ENCODE measurements at places on chromosomes 11 and 22. TPM values are rescaled to one million over a fixed set of nuclear protein-coding genes. Genes with fewer than 3 reads are reported as not detected.

Gene TNNT3
- 48.0 TPM for total RNA-seq

Gene ELF5
- total RNA-seq, result not detected

DNA sequence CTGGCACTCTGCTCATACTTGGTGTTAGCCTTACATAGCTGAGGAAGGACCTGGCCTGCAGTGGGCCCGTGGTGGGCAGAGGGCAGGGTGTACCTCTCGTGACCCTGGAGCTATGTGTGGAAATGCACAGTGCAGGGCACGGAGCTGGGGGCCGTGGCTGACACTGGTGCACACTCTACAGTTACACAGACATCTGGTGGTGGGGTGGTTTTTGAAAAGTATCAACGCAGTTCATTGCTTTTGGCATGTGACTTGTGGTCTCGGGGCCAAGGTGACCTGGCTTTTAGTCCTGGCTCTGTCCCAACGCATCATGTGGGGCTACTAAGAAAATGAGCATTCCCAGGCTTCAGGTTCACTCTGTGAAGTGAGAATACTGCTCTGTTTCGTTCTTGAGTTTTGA lies 553.6 kb downstream of the NTM start:
- no peak for DNase-seq

DNA sequence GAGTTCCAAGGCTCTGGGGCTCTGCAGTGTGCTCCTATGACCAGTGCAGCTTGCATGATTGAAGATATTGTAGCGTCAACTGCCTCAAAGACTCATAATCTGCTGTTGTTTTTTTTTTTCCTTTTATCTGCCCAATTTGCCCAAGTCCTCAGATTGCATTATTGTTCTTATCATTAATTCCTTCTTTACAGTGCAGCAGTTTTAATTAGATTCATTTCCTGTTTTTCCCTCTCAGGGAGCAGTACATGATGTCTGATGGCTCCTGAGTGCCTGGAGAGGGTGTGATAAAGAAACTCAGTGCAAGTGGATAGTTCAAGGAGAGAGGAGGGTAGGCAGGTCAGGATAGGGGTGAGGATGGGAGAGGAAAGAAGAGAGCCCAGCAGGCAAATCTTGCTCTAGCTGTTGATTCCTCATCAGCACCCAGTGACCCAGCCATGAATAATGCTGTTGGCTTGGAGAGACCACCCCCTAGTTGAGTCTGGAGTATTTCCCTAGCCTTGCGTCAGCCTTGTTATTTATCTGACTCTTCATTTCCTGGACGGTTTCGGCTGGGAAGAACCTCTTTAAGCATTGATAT lies 219.6 kb upstream of the SESN3 start:
- DNase-seq, result no peak

GRCh38 chr11:120223793-120224192 lies 13.0 kb downstream of the OAF start:
- DNase-seq, result no peak

GRCh38 chr11:84117394-84117793 lies 831.2 kb upstream of the CCDC90B start:
- DNase-seq, result no peak

All from heart right ventricle (tissue), 16 donors.